ENCODE measurements at places on chromosomes 11 and 22.

DNA sequence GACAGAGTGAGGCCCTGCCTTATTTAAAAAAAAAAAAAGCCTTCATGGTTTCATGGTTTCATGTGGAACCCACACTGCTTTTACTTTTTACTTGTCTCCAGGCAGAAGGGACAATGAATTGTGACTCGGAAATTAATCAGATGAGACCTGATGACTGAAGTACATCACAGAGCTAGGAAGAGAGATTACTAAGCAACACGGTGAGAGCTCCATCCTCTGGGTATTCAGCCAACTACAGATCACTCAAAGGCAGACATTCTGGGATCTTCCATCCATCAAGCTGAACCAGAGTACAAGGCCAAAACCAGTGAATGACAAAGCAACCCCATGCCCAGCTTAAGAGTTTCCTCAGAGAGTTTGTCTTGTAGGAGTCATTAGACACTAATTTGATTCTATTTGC is 433.2 kb downstream of the SOX6 start:
- no peak for DNase-seq

DNA sequence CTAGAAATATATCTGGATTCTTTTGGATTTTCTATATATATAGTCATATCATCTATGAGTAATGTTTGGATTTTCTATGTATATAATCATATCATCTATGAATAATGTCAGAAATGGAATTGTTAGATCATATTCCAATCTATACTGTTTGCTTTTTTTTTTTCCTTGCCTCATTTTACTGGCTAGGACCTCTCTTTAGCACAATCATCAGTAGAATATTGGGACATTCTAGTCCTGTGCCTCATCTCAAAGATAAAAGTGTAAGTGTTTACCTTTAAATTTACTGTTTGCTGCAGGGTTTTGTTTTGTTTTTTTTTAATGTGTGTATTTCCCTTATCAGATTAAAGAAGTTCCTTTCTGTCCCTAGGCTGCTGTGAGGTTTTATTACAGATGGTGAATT is 97.0 kb downstream of the C11orf65 start:
- no peak for DNase-seq

DNA sequence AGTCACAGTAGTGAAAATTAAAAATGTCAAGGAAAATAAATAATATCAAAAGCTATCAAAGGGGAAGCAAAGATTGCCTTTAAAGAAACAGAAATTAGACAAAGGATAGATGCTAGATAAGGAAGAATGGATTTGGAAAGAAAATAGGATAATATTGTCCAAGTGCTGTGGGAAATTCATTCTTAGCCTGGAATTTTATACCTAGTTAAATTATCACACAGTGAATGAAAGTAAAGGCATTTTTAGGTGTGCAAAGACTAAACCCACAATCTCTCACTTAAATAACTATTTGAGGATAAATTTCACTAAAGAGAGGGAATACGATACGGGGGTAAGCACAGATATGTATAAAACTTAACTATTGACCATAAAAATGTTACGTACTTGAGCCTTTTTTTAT is 511.1 kb downstream of the TMEM135 start:
- no peak for DNase-seq

DNA sequence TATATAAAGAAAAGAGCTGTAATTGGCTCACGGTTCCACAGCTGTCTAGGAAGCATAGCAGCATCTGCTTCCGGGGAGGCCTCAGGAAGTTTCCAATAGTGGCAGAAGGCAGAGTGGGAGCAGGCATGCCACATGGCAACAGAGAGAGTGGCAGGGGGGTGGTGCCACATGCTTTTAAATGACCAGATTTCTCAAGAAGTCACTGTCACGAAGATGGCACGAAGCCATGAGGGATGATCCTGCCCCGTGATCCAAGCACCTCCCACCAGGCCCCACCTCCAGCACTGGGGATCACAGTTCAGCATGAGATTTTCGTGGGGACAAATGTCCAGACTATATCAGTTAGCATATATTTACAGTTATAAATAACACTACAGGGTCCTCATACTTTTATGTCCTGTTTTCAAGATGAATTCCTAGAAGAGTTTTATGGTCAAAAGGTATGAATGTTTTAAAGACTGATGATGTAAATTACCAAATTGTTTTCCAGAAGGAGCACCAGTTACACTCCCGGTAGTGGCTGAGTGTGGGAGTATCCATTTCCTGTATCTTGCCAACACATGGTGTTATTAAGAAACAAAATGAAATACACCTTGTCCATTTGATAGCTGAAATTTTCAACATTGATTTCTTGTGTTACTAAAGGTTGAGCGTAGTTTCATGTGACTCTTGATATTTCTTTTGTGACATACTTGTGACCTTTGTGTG is 19.2 kb downstream of the FAM118A start:
- DNase-seq: no peak

GRCh38 chr11:84316866-84317555 is 1030.8 kb upstream of the CCDC90B start:
- DNase-seq: no peak

DNA sequence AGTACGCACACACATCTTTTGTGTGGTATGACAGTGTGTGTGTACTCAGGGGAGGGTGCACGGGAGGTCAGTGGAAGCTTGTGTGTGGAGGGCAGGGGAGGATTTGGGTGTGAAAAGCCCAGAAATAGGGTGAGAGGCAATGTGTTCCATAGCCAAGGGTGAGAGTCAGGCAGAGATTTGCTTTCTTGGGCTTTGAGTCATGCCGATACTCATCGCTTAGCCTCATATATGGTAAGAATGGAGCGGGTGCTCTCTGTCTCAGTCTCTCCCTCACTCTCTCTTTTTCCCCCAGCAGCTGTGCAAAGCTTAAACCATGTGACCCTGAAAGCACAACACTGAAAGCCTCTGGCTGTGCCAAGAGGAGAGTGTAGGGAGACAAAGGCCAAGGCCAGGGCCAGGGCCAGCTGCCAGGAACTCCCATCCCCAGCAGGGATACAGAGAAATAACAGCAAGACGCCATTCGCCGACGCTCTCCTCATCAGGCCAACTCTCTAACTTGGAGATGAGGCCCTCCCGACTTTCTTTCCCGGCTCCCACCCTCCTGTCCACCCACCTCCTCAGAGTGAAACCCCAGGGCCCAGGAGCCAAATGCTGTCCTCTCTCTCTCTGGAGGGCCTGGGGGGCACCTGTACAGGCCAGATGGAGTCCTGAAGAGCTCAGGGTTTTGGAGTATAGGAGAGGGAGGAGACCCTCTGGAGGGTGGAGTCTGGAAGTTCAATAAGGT is 20.3 kb upstream of the MICAL3 start:
- DNase-seq: no peak

Measured in effector memory CD8-positive, alpha-beta T cell (primary cell).